ENCODE measurements at places on chromosomes 7 and 10.

DNA sequence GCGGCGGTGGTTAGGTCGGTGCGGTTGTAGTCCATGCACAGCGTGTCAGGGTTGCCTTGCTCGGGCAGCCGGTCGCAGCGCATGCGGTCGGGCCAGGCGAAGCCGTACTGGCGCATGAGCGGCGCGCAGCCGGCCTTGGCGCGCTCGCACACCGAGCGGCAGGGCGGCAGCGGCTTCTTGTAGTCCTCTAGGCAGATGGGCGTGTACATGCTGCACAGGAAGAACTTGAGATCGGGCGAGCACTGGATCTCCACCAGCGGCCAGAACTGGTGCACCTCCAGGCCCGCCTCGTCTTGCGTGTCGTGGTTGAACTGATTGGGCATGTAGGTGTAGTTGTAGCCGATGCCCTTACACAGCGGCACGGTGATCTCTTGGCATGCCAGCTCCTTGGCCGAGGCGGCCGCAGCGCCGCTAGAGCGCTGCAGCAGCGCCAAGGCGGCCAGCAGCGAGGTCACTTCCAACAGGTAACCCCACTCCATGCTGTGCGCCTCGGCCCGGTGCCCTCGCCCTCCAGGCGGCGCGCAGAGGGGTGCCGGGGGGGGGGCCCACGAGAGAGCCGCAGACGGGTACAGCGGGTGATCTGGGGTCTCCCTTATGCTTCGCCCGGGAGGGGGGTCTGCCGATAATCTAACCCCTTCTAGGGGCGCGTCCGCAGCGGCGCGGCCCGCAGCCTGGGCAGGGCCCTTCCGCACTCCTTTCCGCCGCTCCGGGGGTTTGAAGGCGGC lies 983 bp downstream of the FZD8 start:
- DNase-seq: peak; percentile 87

GRCh38 chr7:70456719-70457118 lies 675.2 kb upstream of the GALNT17 start:
- no peak for DNase-seq

GRCh38 chr10:75122505-75122904 lies 11.0 kb downstream of the SAMD8 start:
- DNase-seq: no peak

DNA sequence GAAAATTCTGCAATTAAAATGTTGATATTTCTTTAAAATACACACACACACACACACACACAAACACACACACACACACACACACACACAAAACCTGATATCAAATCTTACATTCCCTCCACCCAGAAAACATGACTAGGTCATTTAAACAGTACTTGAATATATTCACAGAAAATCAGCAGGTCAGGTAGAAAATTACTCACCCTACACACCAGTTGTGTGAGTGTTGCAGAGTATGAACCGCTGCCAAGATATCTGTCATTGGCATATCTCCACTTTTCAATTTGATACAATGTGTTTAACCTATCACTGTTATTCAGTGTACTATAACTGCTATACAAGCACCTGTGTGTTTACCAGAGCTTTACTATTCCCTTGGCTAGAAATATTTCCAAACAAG lies 283.6 kb upstream of the LRRTM3 start:
- DNase-seq: no peak

DNA sequence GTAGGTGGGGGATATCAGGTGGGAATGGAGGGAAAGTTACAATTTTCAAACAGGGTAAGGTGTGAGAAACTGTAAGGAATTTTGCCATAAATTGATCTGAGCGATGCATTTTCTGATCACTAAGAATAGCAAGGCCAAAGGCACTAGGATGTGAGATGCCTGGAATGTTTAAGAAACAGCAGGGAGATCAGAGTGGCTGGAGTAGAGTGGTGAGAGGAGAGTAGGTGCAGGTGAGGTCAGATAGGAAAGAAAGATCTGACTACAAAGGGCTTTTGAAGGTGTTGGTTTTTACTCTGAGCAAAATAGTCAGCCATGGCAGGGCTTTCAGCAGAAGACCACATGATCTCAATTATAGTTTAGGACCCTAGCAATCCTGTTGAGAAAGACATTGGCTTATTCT lies 55.0 kb downstream of the HDAC9 start:
- no peak for DNase-seq

GRCh38 chr7:26192485-26193087 lies 8.0 kb downstream of the HNRNPA2B1 start:
- DNase-seq: no peak

DNA sequence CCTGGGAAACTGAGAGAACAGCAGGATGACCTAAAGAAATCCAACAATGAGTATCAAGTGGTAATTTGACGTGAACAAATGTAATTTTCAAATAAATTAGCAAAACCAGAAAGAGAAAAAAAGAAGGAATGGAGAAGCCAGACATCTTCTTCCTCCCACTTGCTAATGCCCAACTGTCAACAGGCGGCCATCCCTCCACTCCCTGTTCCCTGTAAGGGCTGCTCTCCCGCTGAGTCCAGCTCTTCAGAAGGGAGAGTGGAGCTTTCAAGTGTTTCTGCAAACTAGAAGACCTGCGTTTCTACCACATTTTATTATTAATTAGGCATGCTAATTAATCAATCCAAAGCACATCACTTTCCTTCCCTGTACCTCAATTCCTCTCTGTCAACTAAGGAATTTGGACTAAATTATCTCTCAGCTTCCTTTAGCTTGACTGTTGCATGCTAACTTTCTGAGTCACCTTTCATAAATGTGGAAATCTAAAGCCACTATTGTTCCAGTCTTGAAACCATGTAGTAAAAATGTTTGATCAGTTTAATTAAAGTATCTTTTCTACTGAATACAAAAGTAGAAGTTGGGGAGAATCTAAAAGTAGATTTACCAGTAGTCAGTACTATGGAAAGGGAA lies 48.4 kb upstream of the CUL1 start:
- DNase-seq: no peak
